Hematopoietic multipotent progenitor cell (in vitro differentiated cells): ENCODE measurements at places on chromosomes 6 and 20. TPM values are rescaled to one million over a fixed set of nuclear protein-coding genes. Genes with fewer than 3 reads are reported as not detected.

The ADGRB3 gene
- under 0.01 TPM for total RNA-seq

The JAG1 gene
- 5.4 TPM for total RNA-seq

The CAGE1 gene
- 1.1 TPM for total RNA-seq

The C20orf204 gene
- total RNA-seq = 3.0 TPM

The CCN5 gene
- total RNA-seq = under 0.01 TPM

The CRISP2 gene
- total RNA-seq = under 0.01 TPM

The ANGPT4 gene
- total RNA-seq = not detected

The DOK5 gene
- total RNA-seq = 0.54 TPM

The SIRPG gene
- total RNA-seq = under 0.01 TPM

The GNAS-AS1 gene
- total RNA-seq = under 0.01 TPM

The POM121L2 gene
- not detected for total RNA-seq

The TRIM15 gene
- not detected for total RNA-seq

The NANP gene
- total RNA-seq = 1.9 TPM

The DYNLT2 gene
- 2.7 TPM for total RNA-seq

The NNAT gene
- total RNA-seq = 2.2 TPM

The RAET1L gene
- total RNA-seq = not detected

The DAAM2 gene
- under 0.01 TPM for total RNA-seq
